ENCODE measurements at places on chromosomes 4 and X.

- no peak for DNase-seq
These were observed 47.3 kb downstream of the ARHGAP24 start for GRCh38 chr4:85522277-85522676.

DNA sequence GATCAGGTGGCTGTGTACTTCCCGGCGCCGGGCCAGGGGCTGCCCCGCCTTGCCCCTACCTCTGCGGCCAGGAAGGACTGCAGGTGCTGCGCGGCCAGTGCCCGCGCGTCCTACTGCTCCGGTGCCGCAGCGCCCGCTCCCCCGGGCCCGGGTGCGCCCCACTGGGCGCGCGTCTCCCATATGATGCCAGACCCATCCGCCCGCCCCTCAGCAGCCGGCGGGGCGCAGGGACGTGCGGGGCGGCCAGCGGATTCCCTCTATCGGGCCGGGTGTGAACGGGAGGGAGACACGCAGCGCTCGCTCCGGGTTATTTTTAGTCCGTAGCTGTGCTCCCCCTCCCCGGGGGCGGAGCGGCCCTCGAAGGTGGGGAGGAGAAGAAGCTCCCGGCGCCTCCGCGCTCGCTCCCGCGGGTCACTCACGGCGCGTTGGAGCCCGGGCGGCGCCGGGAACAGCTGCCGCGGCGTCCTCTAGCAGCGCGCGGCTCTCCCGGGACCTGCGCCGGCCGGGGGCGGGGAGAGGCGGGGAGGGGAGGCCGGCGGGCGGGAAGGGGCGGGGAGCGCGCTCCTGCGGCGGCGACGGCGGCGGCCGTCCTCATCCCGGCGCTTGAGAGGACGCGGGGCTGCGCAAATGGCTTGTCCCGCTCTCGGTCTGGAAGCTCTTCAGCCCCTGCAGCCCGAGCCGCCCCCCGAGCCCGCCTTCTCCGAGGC, 103.6 kb downstream of the UCHL1 start:
- peak; percentile 35 for DNase-seq

GRCh38 chr4:187893418-187893817, 102.2 kb upstream of the ZFP42 start:
- DNase-seq = no peak

GRCh38 chr4:26124753-26125321, 196.0 kb upstream of the RBPJ start:
- DNase-seq = no peak

DNA sequence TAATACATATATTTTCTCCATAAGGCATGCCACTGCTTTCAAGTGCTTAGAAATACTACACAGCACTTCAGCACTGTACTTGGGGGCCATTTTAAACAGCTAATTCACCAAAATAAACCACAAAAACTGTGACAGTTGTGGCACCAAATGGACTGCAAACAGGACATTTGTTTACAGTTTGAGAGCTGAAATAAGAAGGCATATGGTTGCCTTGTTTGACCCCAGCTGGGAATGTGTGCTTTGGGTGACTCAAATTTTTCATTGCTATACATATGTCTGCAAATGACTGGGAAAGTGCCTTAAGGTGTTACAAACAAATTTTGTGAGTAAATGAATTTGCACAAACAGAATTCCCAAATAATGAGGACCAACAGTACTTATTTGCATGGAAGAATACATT, 124.2 kb downstream of the BANK1 start:
- DNase-seq = no peak

DNA sequence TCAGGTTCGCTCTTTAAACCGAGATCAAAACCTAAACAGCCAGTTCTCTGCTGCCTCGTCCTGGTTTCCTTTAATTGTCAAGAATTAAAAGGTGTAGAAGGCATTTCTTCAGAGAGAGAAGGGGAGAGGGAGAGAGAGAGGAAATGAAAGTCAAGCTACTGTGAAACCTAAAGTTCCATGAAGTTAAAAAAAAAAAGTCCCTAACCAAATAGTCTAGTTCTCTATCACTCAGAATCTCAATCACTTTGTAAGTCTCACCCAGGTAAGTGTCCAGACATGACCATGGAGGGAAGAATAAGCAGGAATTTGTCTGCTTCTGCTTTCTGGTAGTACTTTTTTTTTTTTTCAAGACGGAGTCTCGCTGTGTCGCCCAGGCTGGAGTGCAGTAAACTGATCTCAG, 18.8 kb upstream of the SMIM14 start:
- no peak for DNase-seq

GRCh38 chr4:134915355-134915754, 713.8 kb upstream of the PABPC4L start:
- no peak for DNase-seq

- DNase-seq = no peak
These were observed 91.9 kb downstream of the TENT5D start for GRCh38 chrX:80511969-80512760.

GRCh38 chrX:124426288-124427169, 80.2 kb downstream of the SH2D1A start:
- DNase-seq = no peak

DNA sequence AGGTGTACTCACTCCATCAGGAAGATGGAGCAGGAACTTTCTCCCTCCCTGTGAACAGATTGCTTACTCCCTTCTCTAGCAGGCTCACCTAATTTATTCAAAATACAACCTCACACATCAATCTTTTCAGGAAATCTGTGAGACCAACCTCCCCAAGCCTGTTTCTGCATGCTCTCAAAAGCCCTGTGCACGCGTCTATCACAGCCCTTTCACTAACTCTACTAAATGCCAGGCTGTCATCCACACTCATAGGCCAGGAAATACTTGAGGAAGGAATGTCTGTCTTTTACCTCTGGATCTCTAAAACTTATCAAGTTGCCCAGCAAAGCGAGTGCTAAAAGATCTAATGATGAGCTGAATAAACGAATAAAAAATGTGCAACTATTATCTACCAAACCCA, 11.2 kb downstream of the CAMK2D start:
- DNase-seq = no peak

DNA sequence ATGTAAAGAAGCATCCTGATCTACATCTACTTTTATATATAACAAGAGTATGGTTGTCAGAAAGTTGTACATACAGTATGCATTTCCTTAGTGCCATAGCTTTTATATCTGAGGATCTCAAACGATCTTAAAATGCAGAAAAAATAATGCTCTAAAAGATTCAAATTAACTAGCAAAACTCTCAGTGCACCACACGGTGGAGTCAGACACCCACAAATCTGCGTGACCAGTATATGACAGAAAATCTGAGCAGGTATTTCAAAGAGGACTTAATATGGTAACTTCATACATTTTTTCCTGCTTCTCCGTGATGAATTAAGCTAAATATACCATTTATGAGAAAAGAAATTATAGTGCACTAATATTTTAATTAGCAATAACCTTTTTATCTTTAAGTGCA, 803.0 kb downstream of the DMD start:
- DNase-seq = no peak

GRCh38 chrX:57929373-57929772, 19.1 kb upstream of the ZXDA start:
- no peak for DNase-seq

- peak; percentile 42 for DNase-seq
These were observed 15.2 kb upstream of the CXCL2 start for GRCh38 chr4:74114234-74114633.

- DNase-seq = no peak
These were observed 72.3 kb upstream of the ADGRG2 start for GRCh38 chrX:19194285-19195242.

GRCh38 chrX:3420316-3420715, 73.9 kb upstream of the MXRA5 start:
- DNase-seq = no peak

DNA sequence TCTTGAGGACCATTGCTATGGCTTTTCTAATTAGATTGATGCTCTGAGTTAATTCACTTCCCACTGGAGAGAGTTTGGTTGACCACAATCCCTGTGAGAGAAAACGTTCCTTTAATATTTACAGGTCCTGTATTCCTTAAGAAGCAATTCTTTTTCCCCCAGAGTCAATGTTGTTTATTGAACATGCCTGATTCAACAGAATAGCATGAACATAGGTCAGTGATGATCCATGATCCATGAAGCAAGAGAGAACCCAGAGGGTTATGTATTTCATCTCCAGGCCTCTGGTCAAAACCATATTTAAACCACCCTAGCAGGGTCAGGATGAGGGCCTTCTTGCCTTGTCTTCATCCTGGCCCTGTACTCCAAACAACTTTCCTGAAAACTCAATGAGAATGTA, 39.4 kb upstream of the EFHC2 start:
- DNase-seq = no peak

GRCh38 chr4:87058356-87059073, 123.7 kb downstream of the AFF1 start:
- no peak for DNase-seq

GRCh38 chrX:17414839-17415238, 39.8 kb downstream of the NHS start:
- DNase-seq = no peak

DNA sequence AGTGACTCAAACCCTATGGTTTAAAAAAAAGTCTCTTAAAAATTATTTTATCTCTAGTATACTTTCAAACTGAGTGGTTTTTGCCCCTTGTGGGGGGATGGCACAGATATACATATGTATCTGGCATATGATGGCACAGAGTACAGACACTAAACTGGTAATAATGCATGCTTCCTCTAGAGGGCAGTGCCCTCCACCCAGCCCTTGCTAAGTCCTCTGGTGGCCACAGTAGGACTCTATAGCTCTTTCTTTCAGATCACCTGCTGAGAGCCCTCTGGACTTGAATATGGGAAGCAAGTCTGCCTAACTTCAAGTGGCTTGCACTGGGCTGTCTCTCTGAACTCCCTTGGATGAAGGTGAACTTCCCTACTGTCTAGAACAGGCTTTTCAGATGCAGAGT, 66.3 kb downstream of the TSPAN7 start:
- no peak for DNase-seq

GRCh38 chr4:139774759-139775487, 109.3 kb downstream of the MGST2 start:
- no peak for DNase-seq

- peak; percentile 7 for DNase-seq
These were observed 161.2 kb downstream of the TENM3 start for GRCh38 chr4:182404376-182404775.

DNA sequence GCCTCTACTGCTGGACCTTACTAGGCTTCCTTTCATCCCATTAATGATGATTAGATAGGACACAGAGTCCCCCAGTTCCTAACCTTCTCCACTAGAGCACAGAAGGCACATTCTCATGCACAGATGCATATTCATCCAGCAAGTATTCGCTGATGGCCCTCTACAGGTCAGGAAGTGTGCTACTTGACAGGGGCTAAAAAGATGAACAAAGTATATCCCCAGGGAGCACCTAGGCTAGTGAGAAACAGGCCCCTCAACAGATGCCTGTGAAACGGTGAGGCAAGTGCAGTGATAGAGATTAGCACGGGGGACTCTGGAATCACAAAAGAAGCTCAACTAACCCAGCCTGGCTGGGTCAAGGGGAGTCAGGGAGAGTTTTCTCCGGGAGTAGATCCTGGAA, 95.8 kb downstream of the MGST2 start:
- DNase-seq = peak; percentile 10

DNA sequence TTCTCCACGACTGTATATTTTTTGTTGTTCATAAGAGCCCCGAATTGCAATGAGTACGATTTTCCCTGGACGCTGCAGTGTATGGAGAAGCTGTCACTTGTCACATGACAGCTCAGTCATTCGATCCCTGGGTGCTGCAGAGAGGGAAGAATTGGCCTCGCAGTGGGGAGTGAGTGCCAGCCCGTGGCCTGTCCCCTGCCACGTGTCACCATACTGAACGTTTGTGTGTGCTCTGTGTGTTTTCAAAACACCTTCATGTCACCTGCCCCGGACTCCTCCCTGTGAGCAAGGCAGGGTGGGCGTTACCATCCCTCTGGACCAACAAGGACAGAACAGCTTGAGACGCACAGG, 77.9 kb downstream of the TBL1X start:
- no peak for DNase-seq

- DNase-seq = no peak
These were observed 303.7 kb downstream of the ARHGAP24 start for GRCh38 chr4:85778632-85779131.

- DNase-seq = no peak
These were observed 22.5 kb downstream of the HNRNPH2 start for GRCh38 chrX:101430457-101431078.

DNA sequence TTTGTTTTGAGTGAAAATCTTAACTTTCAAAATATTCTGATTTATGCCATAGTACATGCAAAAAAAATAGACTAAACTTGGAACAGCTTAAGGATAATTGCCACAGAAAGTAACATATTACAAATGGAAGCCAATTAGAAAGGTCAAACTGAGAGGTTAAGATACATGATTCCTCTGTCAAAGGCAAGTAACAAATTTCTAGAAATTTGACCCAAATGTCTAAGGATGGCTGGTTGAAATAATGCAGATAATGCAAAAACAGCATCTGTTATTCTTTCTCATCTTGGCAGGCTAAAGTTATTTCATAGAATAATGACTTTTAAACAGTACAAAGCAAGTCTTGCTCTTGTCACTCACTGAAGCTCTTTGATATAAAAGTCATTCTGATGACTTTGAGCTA, 10.5 kb downstream of the FGF5 start:
- no peak for DNase-seq

GRCh38 chrX:43744284-43744683, 88.2 kb downstream of the MAOA start:
- DNase-seq = no peak

DNA sequence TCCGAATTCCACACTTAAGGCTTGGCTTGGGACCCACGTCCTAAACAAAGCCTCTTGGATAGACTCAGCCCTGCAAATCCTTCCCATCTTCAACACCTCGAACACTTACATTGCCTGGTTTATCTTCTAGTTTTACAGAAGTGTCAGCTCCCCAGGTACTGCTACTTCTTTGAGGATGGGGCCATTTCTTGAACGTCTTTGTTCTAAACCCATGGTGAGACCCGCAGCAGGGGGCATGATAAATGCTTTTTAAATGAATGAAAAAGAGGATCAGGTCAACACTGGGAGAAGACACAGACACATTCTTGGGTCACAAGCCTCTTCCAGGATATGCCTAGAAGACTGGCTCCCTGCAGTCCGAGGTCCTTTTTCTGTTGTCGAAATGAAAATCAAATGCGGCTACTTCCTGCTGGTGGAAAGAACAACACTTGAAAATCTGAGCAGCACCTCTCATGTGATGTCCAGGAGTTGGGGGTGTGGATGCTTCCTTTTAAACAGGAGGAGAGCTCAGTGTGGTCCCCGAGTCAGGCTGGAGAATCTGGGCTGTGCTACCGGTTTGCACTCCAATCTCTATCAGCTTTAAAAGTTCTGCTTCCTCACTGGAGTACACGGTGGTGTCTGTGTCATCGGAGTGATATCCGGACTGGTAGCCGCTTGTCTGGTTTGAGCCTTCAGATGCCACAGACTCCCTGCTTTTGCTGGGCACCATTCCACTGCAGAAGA, 45.8 kb downstream of the KDR start:
- no peak for DNase-seq
